ENCODE measurements at places on chromosomes 3 and 15.

DNA sequence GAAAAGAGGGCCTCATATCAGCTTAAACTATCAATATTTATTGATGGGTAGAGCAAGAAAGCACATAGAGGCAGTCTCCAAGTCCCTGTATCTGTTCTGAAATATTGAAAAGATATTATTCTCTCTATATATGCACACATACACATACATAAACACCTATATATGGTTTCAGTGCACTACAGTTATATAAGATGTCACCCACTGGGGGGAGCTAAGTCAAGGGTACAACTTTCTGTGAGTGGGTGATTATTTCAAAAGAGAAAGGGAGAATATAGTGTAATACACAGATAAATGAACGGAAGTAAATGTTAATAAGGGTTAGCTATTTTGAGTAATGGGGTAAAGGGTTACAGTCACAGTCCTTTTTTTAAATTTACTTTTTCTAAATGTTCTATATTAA lies 8.8 kb downstream of the SNTN start:
- DNase-seq, result no peak

GRCh38 chr15:90838544-90838943 lies 29.8 kb upstream of the FURIN start:
- no peak for DNase-seq

- no peak for DNase-seq
Observed at GRCh38 chr3:53350652-53351051, 3.3 kb upstream of the DCP1A start.

GRCh38 chr3:107651782-107652181 lies 129.0 kb downstream of the BBX start:
- DNase-seq, result no peak

- DNase-seq, result no peak
Observed at GRCh38 chr3:62142331-62143085, 230.8 kb downstream of the FEZF2 start.

- DNase-seq, result no peak
Observed at GRCh38 chr3:178304758-178305467, 231.3 kb upstream of the KCNMB2 start.

DNA sequence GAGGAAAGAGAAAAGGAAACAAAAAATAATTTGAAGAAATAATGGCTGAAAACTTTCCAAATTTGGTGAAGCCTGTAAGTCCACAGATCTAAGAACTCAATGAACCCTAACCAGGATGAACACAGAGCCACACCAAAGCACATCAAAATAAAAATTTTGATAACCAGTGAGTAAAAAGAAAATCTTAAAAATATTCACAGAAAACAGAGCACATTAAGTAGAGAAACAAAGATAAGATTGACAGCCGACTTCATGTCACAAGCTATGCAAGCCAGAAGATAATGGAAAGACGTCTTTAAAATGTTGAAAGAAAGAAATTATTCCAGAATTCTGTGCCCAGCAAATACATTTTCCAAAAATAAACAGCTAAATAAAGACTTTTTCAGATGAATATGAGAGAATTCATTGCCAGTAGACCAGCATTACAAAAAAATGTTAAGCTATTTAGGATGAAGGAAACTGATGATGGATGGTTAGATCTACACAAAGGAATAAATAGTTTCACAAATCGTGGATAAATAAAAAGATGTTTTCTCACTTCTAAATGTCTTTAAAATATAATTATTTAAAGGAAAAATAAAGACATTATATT lies 140.2 kb upstream of the SKOR1 start:
- no peak for DNase-seq

DNA sequence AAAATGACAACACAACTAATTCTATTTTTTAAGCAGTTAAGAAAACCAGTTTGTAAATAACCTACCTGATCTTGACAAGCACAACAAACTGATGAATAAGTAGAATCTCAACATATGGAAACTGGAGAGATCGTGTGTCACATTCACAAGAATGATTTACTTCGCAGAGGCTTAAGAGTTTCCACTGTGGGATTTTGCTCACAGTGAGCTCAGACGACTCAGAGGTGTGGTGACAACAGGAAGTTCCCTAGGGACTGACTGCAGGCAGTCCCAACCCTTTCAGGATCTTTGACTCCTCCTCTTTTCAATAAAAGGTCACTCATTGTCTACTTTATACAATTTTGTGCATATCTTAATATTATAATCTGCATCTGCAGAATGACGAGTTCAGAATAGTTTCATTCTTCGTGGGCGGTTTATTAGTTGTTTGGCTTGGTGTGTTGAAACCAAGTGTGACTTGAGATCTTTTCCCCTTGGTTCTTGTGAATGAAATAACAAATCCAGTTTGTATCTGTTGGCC lies at the start of gene LIPH:
TSS of gene LIPH (minus strand) at position 231 of the 520 bp plus-strand sequence. CDS start at position 114, 117 bp downstream.
- DNase-seq, result no peak

- no peak for DNase-seq
Observed at GRCh38 chr15:74604983-74605794, 10.4 kb upstream of the CLK3 start.

GRCh38 chr15:73239564-73240215 lies 129.1 kb downstream of the HCN4 start:
- DNase-seq, result no peak

DNA sequence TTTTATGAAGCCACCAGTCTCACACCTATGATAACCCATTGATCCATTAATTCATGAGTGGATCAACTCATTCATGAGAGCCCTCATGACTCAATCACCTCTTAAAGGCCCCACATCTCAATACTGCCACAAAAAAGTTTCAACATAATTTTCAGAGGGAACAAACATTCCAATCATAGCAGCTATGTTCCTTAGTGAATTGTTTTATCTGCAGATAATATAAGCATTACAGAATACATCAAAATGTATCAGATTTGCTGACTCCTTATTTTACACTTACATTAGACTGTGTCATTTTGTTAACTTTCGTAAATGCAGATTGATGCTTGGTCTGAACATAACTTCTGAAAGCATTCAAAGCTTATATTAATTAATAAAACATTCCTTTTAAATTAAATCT lies 155.3 kb upstream of the MBNL1 start:
- DNase-seq, result no peak

GRCh38 chr3:138781012-138781470 lies 53.7 kb downstream of the PIK3CB start:
- no peak for DNase-seq

- DNase-seq, result no peak
Observed at GRCh38 chr15:29208352-29208751, 61.3 kb downstream of the NSMCE3 start.

- no peak for DNase-seq
Observed at GRCh38 chr15:77186594-77187011, 115.7 kb upstream of the TSPAN3 start.

GRCh38 chr3:103511891-103512290 lies 1077.1 kb downstream of the ZPLD1 start:
- no peak for DNase-seq

DNA sequence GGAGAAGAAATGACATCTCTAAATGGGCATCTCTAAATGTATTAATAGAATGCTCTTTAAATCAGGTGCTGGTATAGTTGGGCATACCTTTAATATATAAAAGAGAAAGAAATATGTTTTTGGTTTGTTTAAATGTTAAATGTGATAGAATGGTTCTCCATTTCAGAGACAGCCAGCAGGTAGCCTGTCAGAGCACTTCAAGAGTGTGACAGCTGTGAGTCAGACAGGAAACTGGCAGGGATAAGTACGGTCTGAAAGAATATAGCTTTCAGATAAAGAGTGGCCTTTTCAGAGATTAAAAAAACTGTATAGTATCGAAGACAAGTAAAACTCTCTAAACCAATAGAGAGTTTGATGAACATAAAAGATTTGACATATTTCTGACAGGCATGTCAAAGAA lies 654.1 kb downstream of the IGSF11 start:
- DNase-seq, result no peak

GRCh38 chr3:43854283-43854682 lies 163.5 kb downstream of the ABHD5 start:
- DNase-seq, result no peak
